ENCODE measurements at places on chromosomes 1 and 21. TPM values are rescaled to one million over a fixed set of nuclear protein-coding genes. Genes with fewer than 3 reads are reported as not detected.

GRCh38 chr1:159940006-159940620 is 5.3 kb downstream of the IGSF9 start:
- H3K4me3 ChIP-seq: no peak overlapping the region
- H3K4me1 ChIP-seq: peaks cover 12% of the 10 kb centered on the region
- DNase-seq: no peak
- no peaks in the 10 kb centered on the region for H3K36me3 ChIP-seq
- no peaks in the 10 kb centered on the region for H3K27me3 ChIP-seq
- no peak overlapping the region for H3K27ac ChIP-seq

GRCh38 chr1:118151312-118151937 is 33.6 kb downstream of the SPAG17 start:
- no peaks in the 10 kb centered on the region for H3K36me3 ChIP-seq
- H3K4me1 ChIP-seq: peaks cover 5% of the 10 kb centered on the region
- no peak overlapping the region for H3K4me3 ChIP-seq
- no peak overlapping the region for H3K27ac ChIP-seq

GRCh38 chr1:175385316-175385715 is 192.7 kb upstream of the KIAA0040 start:
- no peak overlapping the region for H3K27ac ChIP-seq
- peaks cover 8% of the 10 kb centered on the region for H3K4me1 ChIP-seq
- no peak for DNase-seq

Gene TNFRSF1B
- total RNA-seq: 13.7 TPM
